ENCODE measurements at places on chromosomes 5 and 9. TPM values are rescaled to one million over a fixed set of nuclear protein-coding genes. Genes with fewer than 3 reads are reported as not detected.

The PLPPR1 gene
- not detected for total RNA-seq

The PLPP1 gene
- 57.6 TPM for total RNA-seq

The SOX30 gene
- not detected for total RNA-seq

The WNT8A gene
- total RNA-seq: not detected

The ZNG1F gene
- total RNA-seq: 5.6 TPM

The SPATA31D3 gene
- total RNA-seq: not detected

The CTNND2 gene
- not detected for total RNA-seq
